ENCODE measurements at places on chromosomes 4 and X.

DNA sequence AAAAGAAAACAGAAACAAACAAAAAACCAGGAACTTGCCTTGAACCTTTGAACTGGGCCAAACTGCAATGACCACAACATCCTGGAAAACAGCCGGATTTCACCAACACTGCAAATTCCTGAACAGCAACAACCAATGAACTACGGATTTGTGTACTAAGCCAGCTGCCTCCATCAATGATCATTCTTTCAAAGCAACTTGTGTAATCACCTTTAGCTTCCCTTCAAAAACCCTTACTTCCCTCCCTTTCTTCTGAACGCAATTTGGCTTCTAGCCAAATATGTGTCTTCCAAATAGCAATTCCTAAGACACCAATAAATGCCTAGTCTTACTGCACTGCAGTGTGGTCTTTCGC, 98.5 kb upstream of the FAM47C start:
- DNase-seq, result no peak

- DNase-seq, result no peak
Observed at GRCh38 chrX:149717803-149718202, 5.9 kb downstream of the MAGEA11 start.

DNA sequence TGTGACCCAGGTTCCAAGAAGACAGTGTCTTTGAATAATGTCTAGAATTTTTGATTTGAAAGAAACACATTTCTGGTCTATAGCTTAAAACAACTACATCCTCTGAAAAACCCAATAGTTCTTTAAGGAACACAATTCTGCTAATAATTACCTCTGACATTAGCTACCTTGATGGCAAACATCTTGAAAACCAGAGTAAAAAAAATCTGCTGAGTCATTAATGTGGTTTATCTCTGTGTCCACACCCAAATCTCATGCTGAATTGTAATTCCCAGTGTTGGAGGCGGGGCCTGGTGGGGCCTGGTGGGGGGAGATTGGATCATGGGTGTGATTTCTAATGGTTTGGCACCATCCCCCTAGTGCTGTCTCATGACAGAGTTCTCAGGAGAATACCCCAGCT, 1233.8 kb downstream of the NLGN4X start:
- no peak for DNase-seq

DNA sequence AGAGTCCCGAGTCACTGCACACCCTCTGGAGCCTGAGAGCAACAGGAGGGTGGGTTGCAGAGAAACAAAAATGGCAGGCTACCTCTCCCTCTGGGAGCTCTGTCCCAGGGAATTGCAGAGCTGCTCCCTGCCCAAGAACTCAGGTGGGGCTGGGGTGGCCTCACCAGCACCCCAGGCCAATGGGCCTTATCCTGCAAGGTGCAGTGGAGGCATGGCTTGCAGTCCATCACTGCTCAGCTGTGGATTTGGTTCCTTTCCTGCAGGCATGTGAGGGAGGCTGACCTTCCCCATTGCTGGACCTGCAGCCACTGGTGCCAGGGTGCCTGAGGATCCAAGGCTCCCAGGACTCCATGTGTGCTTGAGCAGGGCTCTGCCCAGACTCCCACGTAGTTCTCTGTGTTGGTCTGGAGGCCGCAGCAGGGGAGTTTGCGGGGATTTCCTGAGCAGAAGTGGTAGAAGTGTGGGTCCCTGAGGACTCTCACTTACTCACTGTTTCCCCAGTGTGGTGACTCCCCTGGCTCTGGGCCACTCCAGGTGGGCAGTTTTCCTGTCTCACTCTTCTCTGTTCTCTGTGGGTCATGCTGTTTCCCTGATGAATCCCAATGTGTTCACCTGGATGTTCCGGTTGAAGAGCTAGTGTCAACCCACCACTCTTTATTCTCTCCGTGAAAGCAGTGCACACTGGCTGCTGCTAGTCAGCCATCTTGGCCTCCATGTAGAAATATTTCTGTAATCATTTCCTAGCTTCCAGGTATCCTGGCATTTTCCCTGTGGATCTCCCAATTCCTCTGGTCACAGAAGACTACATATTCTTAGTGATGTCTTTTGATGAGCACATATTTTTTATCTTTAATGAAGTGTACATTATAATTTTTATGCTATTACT, 82.3 kb downstream of the ARHGAP24 start:
- no peak for DNase-seq

- no peak for DNase-seq
Observed at GRCh38 chr4:7897811-7898210, 41.9 kb downstream of the AFAP1 start.

DNA sequence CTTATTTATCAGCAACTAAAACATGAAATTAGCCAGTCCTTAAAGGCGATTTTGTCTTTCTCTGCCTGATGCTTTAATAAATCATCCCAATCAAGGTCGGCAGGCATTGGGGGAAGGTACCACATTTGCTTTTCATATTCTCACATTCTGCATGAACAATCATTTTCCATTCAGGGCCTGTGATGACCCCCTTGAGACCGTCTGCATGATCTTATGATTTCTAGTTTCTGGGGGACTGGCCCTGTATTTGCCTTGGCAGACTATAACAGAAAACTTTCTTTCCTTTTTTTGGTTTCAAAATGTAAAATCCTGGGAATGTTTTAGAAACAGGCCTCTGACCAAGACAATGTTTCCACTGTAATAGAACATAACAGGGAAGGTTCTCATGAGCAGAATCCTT, 296.8 kb downstream of the IDS start:
- no peak for DNase-seq

- DNase-seq, result no peak
Observed at GRCh38 chr4:96352051-96352517, 512.2 kb downstream of the PDHA2 start.

GRCh38 chr4:139709660-139710059, 44.0 kb downstream of the MGST2 start:
- no peak for DNase-seq

DNA sequence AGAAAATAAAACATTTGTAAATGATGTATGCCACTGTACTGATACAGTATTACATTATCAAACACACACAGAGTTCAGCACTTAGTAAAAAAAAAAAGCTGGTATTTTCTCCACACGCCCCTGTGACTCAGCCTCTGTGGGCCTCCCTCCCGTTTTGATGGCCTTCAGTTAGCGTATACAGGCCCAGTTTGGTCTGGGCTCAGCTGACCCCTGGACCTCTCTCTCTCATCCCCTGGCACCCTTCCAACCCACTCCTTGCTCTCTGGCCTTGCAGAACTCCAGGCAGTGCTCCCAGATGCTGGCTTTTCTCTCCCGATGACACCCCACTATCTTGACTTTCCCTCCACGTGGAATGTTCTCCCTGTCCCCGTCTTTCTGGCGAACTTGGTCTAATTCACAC, 89.0 kb upstream of the LIMCH1 start:
- DNase-seq, result no peak

- no peak for DNase-seq
Observed at GRCh38 chr4:76729980-76730379, 168.0 kb downstream of the SOWAHB start.

DNA sequence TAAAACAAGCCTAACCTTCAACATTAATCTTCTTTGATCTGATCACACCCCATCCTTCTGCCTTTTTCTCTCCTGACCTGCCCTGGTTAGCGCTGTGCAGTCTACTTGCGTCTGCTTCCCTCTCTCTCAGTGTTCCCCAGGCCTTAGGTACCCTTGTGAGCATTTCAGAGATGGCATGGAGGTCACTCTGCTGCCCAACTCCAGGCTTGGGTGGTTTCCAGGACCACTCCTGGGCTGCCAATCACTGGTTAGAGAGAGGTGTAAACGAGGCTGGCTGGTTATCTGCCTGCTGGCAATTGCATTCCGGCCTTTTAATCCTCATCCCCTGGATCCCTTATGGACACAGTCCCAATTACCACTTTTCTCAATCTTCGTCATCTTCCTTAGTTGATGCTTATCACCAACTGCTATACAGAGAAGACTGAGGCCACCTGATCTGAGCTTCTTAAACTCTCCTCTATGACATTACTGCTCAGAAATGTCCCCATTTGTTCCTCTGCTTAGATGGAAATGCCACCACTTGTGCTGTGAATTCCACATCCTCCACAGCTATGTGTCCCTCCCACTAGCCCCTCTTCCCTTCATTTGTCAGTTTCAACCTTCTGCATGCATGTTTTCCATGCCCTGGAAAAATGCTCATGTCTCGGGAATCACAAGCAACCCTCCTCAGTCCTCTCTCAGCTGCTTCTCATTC, 29.0 kb upstream of the BCLAF3 start:
- no peak for DNase-seq

DNA sequence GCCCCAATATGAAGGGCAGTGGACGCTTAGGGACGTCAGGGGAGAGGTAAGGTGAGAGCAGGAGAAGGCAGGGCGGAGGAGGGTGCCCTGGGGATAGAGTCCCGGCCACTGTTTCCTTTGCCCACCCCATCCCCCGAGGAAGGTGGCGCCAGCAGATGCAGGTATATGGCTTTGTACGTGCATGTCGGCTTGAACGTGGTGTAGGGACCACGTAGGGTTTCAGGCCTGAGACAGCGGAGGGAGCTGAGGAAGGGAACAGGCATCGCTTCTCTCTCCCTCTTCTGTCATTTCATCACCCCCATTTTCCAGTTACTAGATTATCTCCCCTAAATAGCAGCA, 97.9 kb downstream of the PHKA2 start:
- DNase-seq, result no peak

DNA sequence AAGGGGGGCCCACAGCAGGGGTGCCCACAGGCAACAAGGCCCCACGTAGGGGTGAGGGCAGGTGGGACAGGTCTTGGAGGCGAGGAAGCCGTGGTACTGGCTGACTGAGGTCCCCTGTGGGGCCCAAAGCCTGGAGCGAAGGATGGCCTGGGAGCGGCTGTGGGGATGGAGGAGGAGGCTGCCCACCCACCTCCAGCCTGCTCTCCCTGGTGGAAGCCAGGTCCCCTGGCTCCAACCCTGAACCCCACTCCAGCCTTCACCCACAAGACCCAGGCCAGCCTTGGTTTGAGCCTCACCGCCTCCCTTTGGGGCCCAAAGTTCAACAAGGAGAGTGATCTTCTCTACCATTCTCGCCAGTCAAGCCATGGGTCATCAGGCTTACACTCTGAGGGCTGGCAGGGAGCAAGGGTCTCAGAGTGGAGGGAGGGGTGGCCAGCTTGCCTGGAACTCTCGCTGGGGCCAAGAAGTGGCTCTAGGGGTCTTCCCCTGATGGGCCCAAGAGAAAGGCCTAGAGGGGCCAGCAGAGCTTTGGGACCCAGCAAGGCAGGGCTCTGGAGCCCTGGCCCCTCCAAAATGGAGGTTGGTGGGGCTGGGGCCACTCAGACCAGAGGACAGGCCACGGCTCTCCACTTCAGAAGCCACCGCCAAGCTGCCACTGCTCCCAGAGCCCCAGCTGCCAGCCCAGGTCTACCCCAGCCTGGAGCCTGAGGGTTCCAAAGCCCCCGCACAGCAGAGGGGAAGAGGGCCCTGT, 5.0 kb downstream of the PNCK start:
- no peak for DNase-seq

GRCh38 chr4:181755846-181756245, 487.4 kb upstream of the TENM3 start:
- no peak for DNase-seq

- no peak for DNase-seq
Observed at GRCh38 chrX:148504506-148504905, 4.1 kb downstream of the AFF2 start.

GRCh38 chr4:113181289-113182007, 132.0 kb downstream of the ANK2 start:
- DNase-seq, result peak; percentile 8

DNA sequence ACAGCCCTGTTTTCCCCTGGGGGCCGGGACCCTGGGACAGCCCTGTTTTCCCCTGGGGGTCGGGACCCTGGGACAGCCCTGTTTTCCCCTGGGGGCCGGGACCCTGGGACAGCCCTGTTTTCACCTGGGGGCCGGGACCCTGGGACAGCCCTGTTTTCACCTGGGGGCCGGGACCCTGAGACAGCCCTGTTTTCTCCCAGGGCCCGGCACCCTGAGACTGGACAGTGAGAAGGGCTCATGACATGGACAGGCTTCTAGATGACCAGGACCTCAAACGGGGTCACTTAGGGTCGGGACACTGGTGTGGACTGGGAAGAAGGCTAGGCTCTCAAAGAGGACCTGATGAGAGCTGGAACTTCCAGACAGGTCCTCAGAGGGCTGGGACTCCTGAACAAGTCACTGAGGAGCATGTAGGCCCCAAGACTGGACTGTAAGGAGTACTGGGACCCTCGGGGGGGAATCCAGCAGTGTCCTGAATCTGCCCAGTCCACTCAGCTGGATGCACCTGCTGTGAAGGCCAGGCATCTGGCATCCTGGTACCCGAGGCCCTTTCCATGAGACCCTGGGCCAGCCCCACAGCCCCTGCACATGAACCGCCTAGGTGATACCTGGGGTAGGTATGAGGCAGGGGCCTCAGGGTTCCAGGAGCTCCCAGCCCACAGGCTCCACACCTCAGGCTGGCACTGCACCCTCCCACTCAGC, 2.4 kb downstream of the PCGF3 start:
- no peak for DNase-seq

GRCh38 chr4:82610041-82610440, 48.3 kb upstream of the TMEM150C start:
- DNase-seq, result no peak

Data from HuH-7.5 (cell line).